RPMI7951 (cell line): ENCODE measurements at places on chromosomes 16 and 17.

- DNase-seq, result peak; percentile 17
These were observed 50.1 kb downstream of the RHOT1 start for GRCh38 chr17:32192379-32192778.

GRCh38 chr17:62975206-62975605 lies 9.2 kb downstream of the TANC2 start:
- no peak for DNase-seq

DNA sequence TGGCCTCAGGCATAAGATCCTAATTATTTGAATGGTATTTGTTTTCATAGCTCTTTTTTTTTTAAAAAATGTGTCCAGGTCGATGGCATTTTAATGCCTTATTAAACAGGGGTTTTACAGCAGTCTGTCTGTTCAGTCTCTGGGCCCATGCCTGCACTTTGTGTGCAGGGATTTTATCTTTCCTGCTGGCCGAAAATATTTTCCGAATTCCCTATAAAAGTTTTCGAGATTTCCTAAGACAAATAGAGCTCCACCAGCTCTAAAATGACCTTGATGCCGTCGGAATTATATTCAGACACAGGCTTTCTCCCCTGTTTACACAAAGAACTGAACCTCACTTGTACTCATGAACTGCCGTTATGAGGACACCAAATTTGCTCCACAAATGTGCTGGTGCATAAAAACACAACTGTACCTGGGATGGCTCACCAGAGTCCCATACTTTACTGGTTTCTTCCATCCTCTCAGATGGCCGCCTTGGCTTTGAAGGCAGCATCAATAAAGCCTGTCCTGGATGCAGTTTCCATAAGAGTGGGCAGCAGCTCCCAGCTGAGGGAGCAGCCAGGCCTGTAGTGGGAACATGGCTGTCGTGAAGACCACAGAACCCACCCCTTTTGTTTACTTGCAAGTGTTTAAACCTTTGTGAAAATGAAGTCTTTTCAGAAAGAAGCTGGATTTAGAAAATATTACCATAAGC lies 44.9 kb downstream of the TBX4 start:
- DNase-seq, result no peak

DNA sequence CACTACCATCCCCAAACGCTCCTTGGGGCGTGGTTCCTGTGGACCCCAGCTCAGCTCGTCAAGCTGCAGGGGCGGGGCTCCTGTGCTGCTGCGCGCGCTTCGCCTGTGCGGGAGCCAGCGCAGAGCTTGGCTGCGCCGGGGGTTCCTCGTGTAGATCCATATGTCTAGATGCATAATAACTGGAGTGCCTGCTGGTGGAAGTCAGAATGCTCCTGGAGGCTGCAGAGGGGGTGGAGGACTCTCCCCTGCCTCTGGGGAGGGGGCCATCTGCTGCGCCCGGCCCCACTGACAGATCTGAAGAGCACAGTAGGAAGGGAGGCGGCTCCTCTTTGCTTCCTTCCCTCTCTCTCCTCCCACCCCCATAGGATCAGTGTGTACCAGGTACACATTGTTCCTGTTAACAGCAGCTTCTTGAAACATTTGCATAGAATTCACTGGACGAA lies 4.6 kb downstream of the RASD1 start:
- DNase-seq, result no peak

DNA sequence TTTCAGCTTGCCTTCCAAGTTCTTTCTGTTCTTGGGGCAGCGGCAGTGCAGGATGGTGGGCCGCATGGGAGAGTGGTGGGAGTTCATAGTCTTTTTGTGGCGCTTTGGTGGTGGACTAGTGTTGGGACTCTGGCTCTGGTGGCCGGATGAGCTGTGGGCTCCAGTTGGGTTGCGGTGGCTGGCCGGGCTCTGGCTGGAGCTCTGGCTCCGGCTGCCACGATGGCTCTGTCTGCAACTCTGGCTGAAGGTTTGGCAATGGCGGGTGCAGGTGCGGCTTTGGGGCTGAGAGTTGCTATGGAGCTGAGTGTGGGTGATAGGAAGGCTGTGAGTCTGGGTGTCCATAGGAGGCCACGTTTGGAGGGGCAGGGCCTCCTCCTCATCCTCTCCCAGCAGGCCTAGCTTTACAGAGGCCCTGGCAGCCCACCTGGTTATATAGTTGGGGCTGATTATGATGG lies at the start of gene TNP2:
TSS of gene TNP2 (minus strand) at position 405 of the 455 bp plus-strand sequence. CDS start at position 342, 63 bp downstream.
- DNase-seq, result no peak

DNA sequence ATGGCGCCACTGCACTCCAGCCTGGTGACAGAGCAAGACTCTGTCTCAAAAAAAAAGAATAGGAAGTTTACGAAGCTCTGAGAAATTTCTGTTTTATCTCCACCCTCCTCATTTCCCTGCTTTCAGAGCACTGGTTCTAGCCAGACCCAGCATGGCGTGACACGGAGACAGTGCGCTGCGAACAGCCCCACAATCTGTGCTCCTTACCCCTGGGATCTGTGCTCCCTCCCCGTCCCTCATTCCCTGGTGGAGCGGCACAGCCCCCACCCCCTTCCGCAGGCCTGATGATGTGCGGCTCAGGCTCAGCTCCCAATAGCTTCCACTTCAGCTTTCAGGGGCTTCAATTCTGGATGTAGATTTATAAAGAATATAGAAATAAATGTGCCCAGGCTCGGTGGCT lies 56.1 kb upstream of the ENDOV start:
- no peak for DNase-seq

DNA sequence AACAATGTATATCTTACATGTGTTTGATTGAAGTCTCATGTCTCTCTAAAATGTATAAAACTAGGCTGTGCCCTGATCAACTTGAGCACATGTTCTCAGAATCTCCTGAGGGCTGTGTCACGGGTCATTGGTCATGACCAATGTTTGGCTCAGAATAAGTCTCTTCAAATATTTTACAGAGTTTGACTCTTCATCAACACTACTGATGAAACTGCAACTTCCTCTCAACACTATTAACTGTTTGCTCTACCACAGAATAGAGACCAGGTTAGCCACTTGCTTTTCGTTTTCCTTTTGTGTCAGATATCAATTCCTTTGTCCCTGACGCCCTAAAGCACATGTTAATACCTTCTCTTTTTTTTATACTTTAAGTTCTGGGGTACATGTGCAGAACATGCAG lies 358.1 kb downstream of the CDH8 start:
- DNase-seq, result no peak

GRCh38 chr17:41835214-41835799 lies 725 bp downstream of the NT5C3B start:
- DNase-seq, result no peak

- DNase-seq, result no peak
These were observed 1.4 kb downstream of the FKBP10 start for GRCh38 chr17:41814195-41814594.

DNA sequence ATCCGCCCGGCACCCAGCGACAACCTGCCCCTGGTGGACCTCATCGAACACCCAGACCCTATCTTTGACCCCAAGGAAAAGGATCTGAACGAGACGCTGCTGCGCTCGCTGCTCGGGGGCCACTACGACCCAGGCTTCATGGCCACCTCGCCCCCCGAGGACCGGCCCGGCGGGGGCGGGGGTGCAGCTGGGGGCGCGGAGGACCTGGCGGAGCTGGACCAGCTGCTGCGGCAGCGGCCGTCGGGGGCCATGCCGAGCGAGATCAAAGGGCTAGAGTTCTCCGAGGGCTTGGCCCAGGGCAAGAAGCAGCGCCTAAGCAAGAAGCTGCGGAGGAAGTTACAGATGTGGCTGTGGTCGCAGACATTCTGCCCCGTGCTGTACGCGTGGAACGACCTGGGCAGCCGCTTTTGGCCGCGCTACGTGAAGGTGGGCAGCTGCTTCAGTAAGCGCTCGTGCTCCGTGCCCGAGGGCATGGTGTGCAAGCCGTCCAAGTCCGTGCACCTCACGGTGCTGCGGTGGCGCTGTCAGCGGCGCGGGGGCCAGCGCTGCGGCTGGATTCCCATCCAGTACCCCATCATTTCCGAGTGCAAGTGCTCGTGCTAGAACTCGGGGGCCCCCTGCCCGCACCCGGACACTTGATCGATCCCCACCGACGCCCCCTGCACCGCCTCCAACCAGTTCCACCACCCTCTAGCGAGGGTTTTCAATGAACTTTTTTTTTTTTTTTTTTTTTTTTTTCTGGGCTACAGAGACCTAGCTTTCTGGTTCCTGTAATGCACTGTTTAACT lies 1.0 kb downstream of the NOG start:
- peak; percentile 3 for DNase-seq

DNA sequence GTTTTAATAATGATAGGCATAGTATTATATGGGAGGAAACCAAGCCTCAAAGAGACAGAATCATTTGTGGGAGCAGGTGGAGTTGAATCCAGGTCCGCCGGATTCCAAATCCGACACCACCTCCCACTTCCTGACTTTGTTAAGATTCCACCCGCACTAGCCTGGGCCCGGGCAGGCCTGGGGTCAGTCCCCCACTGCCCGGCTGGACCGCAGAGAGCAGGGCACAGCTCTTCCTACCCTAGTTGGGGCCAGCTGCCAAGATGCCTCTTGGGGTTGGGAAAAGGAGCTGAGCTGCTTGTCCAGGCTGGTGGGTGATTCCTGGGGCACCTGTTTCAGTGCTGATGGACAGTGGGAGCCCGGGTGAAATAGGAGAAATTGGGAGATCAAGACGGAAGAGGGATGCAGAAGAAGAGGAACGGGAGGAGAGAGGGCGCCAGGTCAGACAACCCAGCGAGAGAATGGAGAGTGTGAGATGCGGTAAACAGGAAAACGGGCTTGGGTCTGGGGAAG lies 53.9 kb downstream of the OR1D5 start:
- no peak for DNase-seq

DNA sequence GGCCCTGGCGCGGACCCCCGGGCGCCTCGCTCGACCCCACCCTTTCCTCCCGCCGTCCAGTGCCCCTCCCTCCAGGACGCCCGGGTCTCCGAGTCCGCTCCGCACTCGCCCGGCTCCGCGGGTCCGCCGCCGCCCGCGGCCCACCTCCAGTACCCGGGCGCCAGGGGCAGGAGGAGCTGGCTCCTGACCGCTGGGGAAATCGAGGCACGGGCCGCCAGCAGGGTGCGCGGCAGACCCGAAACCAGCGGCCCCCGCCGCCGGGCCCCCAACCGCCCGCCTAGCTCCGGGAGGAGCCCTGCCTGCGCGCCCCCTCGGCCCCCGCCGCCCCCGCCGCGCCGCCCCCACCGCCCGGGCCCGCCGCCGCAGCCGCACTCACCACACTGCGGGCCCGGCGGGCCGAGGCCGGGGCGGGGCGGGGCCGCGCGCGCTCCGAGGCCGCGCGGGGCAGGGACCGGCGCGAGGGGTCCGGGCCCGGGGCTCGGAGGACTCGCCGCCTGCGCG lies 333 bp downstream of the MAFG start:
- DNase-seq, result no peak

GRCh38 chr16:72787130-72787513 lies 260.8 kb downstream of the ZFHX3 start:
- DNase-seq, result no peak

DNA sequence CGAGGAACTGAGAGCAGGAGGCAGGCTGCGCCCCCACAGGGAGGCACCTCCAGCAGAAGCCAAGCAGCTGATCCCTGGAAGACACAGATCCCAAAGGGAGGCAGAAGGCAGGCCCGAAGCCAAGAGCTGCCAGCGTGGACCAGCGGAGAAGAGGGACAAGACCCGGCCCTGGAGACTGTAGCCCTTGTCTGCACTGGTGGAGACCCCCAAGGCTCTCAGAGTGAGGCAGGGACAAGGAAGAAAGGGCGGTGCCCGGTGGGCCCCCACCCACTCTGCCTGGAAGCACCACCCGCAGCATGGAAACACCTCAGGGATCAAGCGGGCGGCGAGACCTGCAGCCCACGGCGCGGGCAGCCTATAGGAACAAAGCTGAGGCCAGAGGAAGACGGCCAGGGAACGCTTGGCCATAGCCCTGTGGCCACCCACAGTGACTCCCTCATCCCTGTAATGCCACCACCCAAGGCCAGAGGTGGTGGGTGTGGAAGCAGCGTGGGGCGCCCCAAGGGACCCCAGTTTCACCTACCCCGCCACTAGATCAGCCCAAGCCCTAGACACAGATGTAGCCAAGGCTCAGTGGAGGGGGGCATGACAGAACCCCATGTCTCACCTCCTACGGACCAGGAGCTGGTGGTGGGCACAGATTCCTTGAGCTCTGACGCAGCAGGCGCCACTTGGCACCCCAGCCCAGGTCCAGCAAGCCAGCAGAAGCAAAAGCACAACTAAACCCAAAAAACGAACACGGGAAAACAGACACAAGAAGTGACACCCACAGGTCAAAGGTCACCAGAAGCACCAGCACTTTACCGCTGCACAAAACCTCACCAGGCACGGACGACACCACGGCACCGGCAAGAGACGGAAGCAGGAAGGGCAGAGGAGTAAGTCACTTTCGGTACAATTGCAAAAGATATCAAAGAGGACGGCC lies 2.9 kb upstream of the SIRT7 start:
- DNase-seq, result no peak

- no peak for DNase-seq
These were observed 19.7 kb downstream of the LUC7L3 start for GRCh38 chr17:50739098-50739497.

DNA sequence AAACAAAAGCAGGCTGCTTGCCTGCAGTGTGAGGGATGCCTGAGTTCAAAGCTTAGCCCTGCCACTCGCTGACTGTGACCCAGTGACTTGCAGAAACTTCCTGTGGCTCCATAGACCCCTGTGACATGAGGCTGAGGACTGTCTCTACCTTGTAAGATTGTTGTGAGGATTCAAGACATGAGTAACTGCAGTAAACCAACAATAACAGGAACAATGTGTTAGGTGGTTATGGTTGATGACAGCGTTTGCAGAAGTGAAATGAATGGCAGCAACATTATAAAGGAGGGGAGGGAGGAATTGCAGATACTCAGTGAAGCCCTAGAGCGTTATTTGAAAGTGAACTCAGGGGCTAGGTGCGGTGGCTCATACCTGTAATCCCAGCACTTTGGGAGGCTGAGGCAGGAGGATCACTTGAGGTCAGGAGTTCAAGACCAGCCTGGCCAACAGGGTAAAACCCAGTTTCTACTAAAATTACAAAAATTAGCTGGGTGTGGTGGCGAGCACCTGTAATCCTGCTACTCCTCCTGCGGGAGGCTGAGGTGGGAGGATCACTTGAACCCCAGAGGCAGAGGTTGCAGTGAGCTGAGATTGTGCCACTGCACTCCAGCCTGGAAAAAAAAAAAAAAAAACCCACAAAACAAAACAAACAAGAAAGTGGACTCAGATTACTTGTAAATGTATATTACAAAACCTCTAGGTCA lies 33.5 kb upstream of the EMP2 start:
- DNase-seq, result no peak
